ENCODE measurements at places on chromosomes 5 and 9. TPM values are rescaled to one million over a fixed set of nuclear protein-coding genes. Genes with fewer than 3 reads are reported as not detected.

DNA sequence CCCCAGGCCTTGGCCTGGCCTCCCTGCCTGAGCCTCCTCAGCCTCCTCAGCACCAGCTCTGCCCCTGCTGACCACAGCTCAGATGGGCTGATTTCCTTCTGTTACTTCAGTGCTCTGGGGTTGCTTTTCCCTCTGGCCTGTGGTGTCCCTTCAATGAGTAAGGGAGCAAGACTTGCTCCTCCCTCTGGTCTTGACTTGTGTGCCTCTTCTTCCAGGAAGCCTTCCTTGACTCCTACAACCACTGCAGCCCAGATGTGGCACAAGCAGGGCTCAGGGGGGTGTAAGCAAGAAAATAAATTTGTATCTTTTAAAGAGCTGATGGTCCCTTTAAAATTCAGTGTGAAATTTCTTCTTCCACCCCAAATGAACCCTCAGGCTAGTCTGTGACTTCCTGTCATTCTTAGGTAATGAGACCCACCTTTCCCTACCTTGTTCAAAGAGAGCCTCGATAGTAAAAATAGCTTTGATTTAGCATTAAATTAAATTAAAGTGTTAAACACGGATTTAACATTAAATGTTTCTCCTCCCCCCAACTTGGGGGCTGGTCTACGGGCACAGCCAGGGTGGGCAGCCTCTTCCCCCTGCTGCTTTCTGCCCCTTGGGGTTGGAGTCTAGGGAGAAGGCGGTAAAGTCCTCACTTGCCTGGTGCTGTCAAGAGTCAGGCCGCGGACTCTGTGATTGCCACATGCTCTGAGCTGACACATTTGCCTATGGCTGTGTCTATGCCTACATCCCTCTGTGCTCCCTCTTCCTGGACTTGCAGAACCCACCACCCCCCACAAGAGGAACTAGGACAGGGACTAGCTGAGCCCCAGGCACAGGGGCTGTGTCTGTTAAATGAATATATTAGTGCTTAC lies 64.5 kb downstream of the OLFM1 start:
- no peak overlapping the region for H3K27ac ChIP-seq
- no peak for DNase-seq
- H3K4me1 ChIP-seq: no peaks in the 10 kb centered on the region
- H3K36me3 ChIP-seq: no peaks in the 10 kb centered on the region
- 0 out of 2 replicates have a peak, but pooled peaks cover 8% of the 10 kb centered on the region for H3K27me3 ChIP-seq

ELOVL7 gene
- total RNA-seq: not detected

IL3 gene
- total RNA-seq: not detected

GRCh38 chr5:178996156-178996555 lies 1.0 kb upstream of the GRM6 start:
- no peak for DNase-seq
- no peaks in the 10 kb centered on the region for H3K27me3 ChIP-seq

GRCh38 chr5:122312591-122313406 lies 762 bp downstream of the SNCAIP start:
- H3K4me1 ChIP-seq: 0 out of 2 replicates have a peak, but pooled peaks cover 7% of the 10 kb centered on the region
- 0 out of 2 replicates have a peak overlapping the region, but pooled peaks have one; percentile 1 for H3K27ac ChIP-seq
- H3K27me3 ChIP-seq: no peaks in the 10 kb centered on the region
- DNase-seq: peak; percentile 76
- no peaks in the 10 kb centered on the region for H3K36me3 ChIP-seq

DAPK1 gene
- 1.9 TPM for total RNA-seq

GRCh38 chr5:124461941-124462340 lies 284.5 kb downstream of the ZNF608 start:
- H3K27me3 ChIP-seq: 0 out of 2 replicates have a peak, but pooled peaks cover 4% of the 10 kb centered on the region
- H3K36me3 ChIP-seq: no peaks in the 10 kb centered on the region
- no peak for DNase-seq
- no peaks in the 10 kb centered on the region for H3K4me1 ChIP-seq
- no peak overlapping the region for H3K4me3 ChIP-seq
- H3K27ac ChIP-seq: no peak overlapping the region

SEPTIN8 gene
- total RNA-seq: 41.9 TPM

DNA sequence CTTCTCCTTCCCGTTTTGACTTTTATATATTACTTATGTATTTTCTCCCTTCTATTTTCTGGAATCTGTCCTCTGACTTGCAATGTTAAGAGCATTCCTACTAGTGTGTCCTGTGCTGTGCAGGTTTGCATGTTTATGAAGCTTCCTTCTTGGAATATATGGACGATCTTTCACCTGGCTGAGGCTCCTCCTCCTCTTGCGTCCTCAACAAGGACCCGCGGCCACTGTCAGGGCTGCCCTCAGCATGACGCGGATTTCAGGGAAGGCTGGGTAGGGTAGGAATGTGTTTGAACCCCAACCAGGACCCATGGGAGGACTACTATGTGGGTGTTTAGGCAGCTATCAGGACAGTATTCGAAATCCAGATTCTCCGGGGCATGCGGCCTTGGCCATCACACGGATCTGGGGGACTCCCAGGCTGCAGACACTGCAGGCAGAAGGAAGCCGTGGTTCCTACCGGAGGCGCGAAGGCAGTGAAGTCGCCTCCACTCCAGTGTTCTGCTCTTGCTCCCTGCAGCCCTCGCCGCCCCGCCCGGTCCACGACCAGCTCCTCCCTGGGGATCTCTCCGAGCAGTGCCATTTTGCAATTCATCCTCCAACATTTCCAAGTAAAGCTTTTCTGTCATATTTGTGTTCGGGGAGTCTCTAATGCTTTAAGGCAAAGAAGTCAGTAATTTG lies 37.0 kb upstream of the OSMR start:
- H3K4me3 ChIP-seq: no peak overlapping the region
- H3K27ac ChIP-seq: no peak overlapping the region
- no peaks in the 10 kb centered on the region for H3K27me3 ChIP-seq
- no peaks in the 10 kb centered on the region for H3K36me3 ChIP-seq
- peaks cover 42% of the 10 kb centered on the region for H3K4me1 ChIP-seq
- peak; percentile 16 for DNase-seq

SH3RF2 gene
- total RNA-seq: not detected

GRCh38 chr9:132983491-132984201 lies 5.2 kb downstream of the GFI1B start:
- H3K27ac ChIP-seq: no peak overlapping the region
- H3K4me3 ChIP-seq: no peak overlapping the region
- peaks cover 54% of the 10 kb centered on the region for H3K27me3 ChIP-seq
- no peaks in the 10 kb centered on the region for H3K36me3 ChIP-seq
- H3K4me1 ChIP-seq: peaks cover 4% of the 10 kb centered on the region
- no peak for DNase-seq

- no peak overlapping the region for H3K27ac ChIP-seq
- H3K4me3 ChIP-seq: peak overlapping the region; percentile 3
- H3K27me3 ChIP-seq: no peaks in the 10 kb centered on the region
- DNase-seq: peak; percentile 65
Observed at GRCh38 chr5:143837306-143837848, 25.4 kb downstream of the HMHB1 start.

SOWAHA gene
- total RNA-seq: not detected

GRCh38 chr5:38079620-38080402 lies 178.5 kb upstream of the EGFLAM start:
- no peaks in the 10 kb centered on the region for H3K4me1 ChIP-seq
- H3K27me3 ChIP-seq: peaks cover 13% of the 10 kb centered on the region
- no peaks in the 10 kb centered on the region for H3K36me3 ChIP-seq
- H3K27ac ChIP-seq: no peak overlapping the region

- DNase-seq: no peak
- H3K36me3 ChIP-seq: no peaks in the 10 kb centered on the region
- no peaks in the 10 kb centered on the region for H3K4me1 ChIP-seq
- H3K27me3 ChIP-seq: peaks cover 57% of the 10 kb centered on the region
Observed at GRCh38 chr9:109504689-109505088, 6.6 kb upstream of the PTPN3 start.
